Hematopoietic multipotent progenitor cell (in vitro differentiated cells): ENCODE measurements at places on chromosomes 11 and 22. TPM values are rescaled to one million over a fixed set of nuclear protein-coding genes. Genes with fewer than 3 reads are reported as not detected.

DNA sequence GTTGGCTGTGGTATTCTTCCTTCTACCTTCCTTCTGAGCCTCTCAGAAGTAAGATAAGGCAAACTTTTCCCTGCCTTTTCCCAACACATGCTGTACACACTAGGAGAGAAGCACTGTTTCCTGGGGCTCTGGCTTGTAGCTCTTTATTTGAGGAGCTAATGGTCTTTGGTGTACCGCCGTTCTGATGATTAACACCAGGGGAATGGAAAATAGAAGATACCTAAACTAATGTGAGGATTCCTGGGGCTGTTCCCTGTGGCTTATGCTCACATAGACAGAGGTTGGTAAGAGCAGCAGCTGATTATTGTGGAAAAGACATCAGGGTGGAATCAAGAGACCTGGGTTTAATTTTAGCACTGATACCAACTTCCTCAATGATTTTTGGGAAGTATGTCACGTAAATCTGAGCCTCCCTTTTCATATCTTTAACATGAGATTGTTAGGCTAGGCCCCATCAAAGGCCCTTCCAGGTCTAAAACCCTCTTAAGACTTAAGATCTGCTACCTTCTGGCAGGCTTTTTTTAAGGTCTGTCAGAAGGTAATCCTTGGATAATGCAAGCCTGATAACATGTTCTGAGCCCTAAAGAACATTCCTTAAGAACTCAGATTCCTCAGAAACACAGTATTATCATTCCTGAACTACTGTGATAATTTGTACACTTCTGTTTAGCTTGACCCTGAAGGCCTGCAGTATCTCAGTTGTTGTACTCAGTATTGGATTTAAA is 24.8 kb upstream of the RCE1 start:
- DNase-seq: no peak

GRCh38 chr22:37906364-37907008 is 389 bp downstream of the MICALL1 start:
- DNase-seq: no peak

GRCh38 chr11:27718346-27718862 is 18.1 kb upstream of the BDNF start:
- DNase-seq: no peak

PNPLA3 gene
- under 0.01 TPM for total RNA-seq

CARNS1 gene
- total RNA-seq: 3.0 TPM

DNA sequence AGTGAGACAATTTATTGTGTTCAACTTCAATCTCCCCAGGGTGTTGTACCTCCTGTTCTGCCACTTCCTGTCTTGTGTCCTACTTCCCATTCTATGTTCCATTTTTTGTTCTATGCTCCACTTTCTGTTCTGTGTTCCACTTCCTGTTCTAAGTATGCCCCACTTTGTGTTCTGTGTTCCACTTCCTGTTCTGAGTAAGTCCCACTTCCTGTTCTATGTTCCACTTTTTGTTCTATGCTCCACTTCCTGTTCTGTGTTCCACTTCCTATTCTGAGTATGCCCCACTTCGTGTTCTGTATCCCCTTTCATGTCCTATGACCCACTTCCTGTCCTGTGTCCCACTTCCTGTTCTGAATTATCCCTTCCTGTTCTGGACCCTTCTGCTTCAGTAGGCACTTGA is 732.7 kb downstream of the TBC1D22A start:
- no peak for DNase-seq
